ENCODE measurements at places on chromosomes 3 and 15.

DNA sequence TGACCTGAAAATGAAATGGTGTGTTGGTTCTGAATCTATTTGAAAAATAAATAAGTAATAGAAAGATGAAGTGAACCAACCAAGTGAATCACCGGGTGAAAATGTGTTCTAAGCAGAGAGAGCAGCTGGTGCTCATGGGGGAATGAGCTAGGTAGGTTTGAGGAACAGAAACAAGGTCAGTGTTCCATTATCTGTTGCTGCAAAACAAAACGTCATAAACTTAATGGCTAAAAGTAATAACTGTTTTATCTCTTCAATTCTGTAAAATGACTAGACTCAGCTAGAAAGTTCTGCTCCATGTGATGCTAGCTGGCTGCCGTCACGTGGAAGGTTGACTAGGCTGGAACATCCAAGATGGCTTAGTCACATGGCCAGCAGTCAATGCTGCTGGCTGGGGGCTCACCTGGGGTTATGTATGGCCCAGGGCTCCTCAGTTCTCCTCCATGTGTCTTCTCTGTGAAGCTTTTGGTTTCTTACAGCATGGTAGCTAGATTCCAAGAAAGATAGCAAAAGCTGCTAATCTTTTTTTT, 13.3 kb upstream of the SH3BP5 start:
- no peak for DNase-seq

GRCh38 chr3:150748684-150749047, 14.3 kb downstream of the SIAH2 start:
- no peak for DNase-seq

- no peak for DNase-seq
These were observed 33.2 kb downstream of the CDCP1 start for GRCh38 chr3:45112939-45113338.

DNA sequence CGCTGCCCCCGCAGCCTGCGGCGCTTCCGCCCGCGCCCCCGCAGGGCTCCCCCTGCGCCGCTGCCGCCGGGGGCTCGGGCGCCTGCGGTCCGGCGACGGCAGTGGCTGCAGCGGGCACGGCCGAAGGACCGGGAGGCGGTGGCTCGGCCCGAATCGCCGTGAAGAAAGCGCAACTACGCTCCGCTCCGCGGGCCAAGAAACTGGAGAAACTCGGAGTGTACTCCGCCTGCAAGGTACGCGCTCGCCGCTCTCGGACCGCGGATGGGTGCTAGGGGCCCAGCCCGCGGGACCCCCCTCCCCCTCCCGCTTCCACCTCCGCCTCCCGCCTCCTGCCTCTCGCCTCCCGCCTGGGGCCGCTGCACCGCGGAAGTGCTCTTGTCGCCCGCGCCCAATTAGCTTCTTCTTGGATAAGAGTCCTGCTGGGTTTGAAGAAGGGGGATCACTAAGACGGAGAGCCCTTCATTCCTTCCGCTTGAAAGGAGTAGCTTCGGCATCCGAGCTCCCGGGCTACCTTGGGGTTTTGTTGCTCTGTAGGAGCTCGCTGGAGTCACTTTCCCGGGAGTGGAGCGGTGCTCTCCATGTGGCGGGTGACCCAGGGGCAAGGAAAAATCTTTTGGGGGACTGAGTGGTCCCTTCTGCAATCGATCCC, 426 bp downstream of the KAT2B start:
- peak; percentile 38 for DNase-seq

- no peak for DNase-seq
These were observed 59.3 kb upstream of the RPL35A start for GRCh38 chr3:197890693-197891092.

GRCh38 chr15:88036154-88036839, 220.2 kb downstream of the NTRK3 start:
- no peak for DNase-seq

GRCh38 chr3:146115619-146116018, 45.4 kb downstream of the PLOD2 start:
- DNase-seq, result no peak

- DNase-seq, result no peak
These were observed 398.9 kb upstream of the THBS1 start for GRCh38 chr15:39181940-39182339.

DNA sequence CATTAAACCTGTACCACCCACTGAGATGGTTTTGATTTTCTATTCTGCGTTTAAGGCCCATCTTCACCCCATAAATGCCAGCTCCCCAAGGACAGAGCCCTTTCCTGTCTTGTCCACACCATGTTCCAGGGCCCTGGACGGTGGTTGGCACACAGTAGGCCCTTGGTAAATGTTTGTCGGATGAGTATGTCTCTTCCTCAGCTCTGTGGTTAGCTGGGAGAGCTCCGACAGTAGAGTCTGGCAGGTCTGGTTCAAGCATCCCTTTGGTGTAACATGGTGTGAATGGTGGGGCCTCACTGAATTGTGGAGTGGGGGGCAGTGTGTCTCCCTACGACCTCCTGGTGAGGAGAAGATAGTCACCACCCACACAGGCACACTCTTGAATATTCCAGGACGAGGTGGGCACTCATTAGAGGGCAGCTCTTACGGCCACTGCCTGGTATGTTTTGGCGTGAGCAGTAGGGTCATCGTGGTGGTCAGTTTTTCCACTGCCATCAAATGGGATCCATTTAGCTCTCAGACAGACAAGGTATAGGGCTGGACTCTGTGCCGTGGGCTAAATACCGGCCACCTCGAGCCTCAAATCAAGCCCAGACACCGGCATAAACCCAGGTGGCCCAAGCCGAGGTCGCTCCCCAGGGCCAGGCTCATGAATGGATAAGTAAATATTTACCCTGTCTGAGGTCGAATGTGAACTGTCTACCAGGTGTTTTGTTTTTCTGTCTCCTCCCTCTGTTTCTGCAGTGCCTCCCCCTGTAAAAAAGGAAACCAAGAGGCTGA, 61.3 kb downstream of the SMAD3 start:
- DNase-seq, result no peak
